ENCODE measurements at places on chromosomes 4 and X. TPM values are rescaled to one million over a fixed set of nuclear protein-coding genes. Genes with fewer than 3 reads are reported as not detected.

GRCh38 chr4:7210824-7211223 lies 18.5 kb downstream of the SORCS2 start:
- peaks cover 7% of the 10 kb centered on the region for H3K4me1 ChIP-seq
- H3K4me3 ChIP-seq, result no peak overlapping the region
- no peak overlapping the region for H3K27ac ChIP-seq
- no peak for DNase-seq
- no peaks in the 10 kb centered on the region for H3K36me3 ChIP-seq

- no peak for DNase-seq
- no peaks in the 10 kb centered on the region for H3K36me3 ChIP-seq
- no peak overlapping the region for H3K4me3 ChIP-seq
- no peaks in the 10 kb centered on the region for H3K4me1 ChIP-seq
- H3K27ac ChIP-seq, result no peak overlapping the region
These were observed 167.2 kb downstream of the KDR start for GRCh38 chr4:54958236-54958635.

FTHL17 gene
- not detected for total RNA-seq

DNA sequence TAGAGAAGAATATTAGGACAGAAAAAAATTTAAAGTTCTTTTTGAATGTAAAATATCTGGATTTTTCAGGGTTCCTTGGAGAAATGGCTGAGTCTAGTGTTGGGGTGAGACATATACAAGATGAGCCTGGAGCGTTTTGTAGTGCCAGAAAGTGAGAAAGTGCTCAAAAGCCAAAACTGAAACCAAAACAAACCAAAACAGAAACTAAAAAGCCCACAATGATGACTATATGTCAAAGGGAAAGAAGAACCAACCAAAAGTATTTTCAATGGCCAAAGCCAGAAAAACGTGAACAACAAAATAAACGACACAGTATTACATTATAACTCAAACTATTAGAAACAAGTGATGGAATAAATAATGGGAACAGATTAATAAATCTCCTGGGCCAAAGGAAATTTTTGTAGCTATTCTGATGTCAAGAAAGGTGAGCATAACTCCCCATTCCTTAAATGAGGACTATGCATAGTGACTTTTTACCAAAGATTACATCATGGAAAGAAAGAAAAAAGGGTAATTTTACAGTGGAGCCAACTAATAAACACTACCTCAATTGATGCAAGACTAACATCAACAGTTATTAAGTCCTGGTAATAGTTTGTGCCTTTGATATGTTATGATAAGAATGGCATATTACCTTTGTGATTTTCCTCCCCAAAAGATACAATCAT lies 1137.6 kb downstream of the C4orf33 start:
- peaks cover 3% of the 10 kb centered on the region for H3K4me1 ChIP-seq
- H3K36me3 ChIP-seq, result no peaks in the 10 kb centered on the region
- H3K27me3 ChIP-seq, result no peaks in the 10 kb centered on the region
- H3K4me3 ChIP-seq, result no peak overlapping the region
- no peak overlapping the region for H3K27ac ChIP-seq
- DNase-seq, result no peak

CCKAR gene
- total RNA-seq, result not detected

CCNQ gene
- 55.4 TPM for total RNA-seq

- no peak overlapping the region for H3K27ac ChIP-seq
- no peaks in the 10 kb centered on the region for H3K27me3 ChIP-seq
- peaks cover 5% of the 10 kb centered on the region for H3K4me1 ChIP-seq
- H3K36me3 ChIP-seq, result no peaks in the 10 kb centered on the region
These were observed 62.9 kb upstream of the SLC7A11 start for GRCh38 chr4:138305050-138305449.

NRK gene
- not detected for total RNA-seq

GRCh38 chr4:185722029-185722316 lies 90.0 kb downstream of the SORBS2 start:
- DNase-seq, result no peak
- H3K4me1 ChIP-seq, result no peaks in the 10 kb centered on the region
- no peak overlapping the region for H3K4me3 ChIP-seq
- no peaks in the 10 kb centered on the region for H3K27me3 ChIP-seq
- H3K36me3 ChIP-seq, result no peaks in the 10 kb centered on the region
- H3K27ac ChIP-seq, result no peak overlapping the region

GRCh38 chr4:113410686-113411085 lies 350.9 kb downstream of the CAMK2D start:
- H3K36me3 ChIP-seq, result no peaks in the 10 kb centered on the region
- no peak overlapping the region for H3K4me3 ChIP-seq
- H3K4me1 ChIP-seq, result no peaks in the 10 kb centered on the region
- no peaks in the 10 kb centered on the region for H3K27me3 ChIP-seq

ADH7 gene
- not detected for total RNA-seq

PAQR3 gene
- total RNA-seq, result 46.0 TPM

GRCh38 chr4:120509719-120510118 lies 412.8 kb downstream of the PRDM5 start:
- DNase-seq, result no peak
- H3K27ac ChIP-seq, result no peak overlapping the region
- no peak overlapping the region for H3K4me3 ChIP-seq
- no peaks in the 10 kb centered on the region for H3K27me3 ChIP-seq
- no peaks in the 10 kb centered on the region for H3K4me1 ChIP-seq

- no peaks in the 10 kb centered on the region for H3K4me1 ChIP-seq
- H3K4me3 ChIP-seq, result no peak overlapping the region
- no peaks in the 10 kb centered on the region for H3K36me3 ChIP-seq
- H3K27me3 ChIP-seq, result no peaks in the 10 kb centered on the region
These were observed 4.1 kb upstream of the PDGFC start for GRCh38 chr4:156975686-156976085.

DNA sequence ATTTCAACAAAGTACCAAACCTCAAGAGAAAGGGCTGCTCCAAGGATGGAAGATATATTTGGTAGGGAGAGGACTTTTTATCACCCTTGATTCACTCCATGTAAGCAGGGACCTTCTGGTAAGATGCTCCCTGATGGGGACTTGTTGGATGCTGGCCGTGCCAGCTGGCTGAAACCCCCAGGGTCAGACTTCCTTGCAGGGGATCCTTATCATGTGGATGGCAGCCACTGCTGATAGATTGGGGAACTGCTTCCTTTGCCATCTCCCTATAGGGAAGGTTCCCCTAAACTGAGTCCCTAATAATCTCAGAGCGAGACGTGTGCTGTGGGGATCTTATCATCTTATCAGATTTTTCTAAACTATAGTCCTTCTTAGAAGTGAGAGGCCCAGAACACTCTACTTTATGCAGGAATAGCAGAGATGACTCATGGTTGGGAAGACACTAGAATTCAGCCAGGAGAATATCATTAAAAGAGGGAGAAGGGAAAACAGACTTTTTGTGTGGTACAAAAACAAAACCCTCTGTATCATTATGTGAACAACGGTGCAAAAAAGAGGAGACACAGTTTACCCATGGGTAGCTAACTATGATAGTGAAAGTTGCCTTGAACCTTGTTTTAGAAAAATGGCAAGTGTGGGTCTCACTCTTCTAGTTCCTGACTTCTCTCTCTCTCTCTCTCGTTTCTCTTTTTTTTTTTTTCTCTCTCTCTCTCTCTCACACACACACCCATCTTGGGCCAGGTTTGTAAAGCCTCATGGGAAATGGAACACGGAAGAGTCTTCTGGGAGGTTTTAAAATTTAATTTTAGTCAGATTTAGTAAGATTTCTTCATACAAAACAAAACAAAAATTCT lies 16.1 kb downstream of the RHOH start:
- no peak for DNase-seq
- peaks cover 73% of the 10 kb centered on the region for H3K4me1 ChIP-seq
- H3K27me3 ChIP-seq, result no peaks in the 10 kb centered on the region
- no peak overlapping the region for H3K4me3 ChIP-seq

GRCh38 chr4:95979961-95980876 lies 140.3 kb downstream of the PDHA2 start:
- no peaks in the 10 kb centered on the region for H3K27me3 ChIP-seq
- no peak overlapping the region for H3K4me3 ChIP-seq
- no peaks in the 10 kb centered on the region for H3K36me3 ChIP-seq
- DNase-seq, result no peak
- no peaks in the 10 kb centered on the region for H3K4me1 ChIP-seq

FHDC1 gene
- total RNA-seq, result 0.07 TPM

DNA sequence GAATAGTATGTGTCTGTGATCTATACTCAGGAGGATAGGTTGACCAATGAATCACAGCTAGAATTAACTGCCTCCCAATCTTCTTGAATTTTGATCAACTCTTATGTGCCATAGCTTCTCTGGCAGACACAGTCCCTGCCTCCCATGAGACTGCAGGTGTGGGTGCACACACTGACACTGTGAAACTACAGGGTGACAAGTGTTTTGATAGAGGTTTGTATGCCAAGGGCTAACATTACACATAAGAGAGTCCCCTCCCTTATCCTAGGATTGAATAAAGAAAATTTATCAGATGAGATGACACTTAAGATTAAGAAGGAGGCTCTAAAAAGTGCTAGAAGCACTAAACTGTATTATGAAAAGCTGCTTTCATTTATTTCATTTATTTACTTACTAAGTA lies 218.4 kb upstream of the BMP3 start:
- no peak overlapping the region for H3K27ac ChIP-seq
- no peak for DNase-seq
- H3K27me3 ChIP-seq, result no peaks in the 10 kb centered on the region
- no peaks in the 10 kb centered on the region for H3K4me1 ChIP-seq
- H3K36me3 ChIP-seq, result no peaks in the 10 kb centered on the region
- no peak overlapping the region for H3K4me3 ChIP-seq

- no peak overlapping the region for H3K4me3 ChIP-seq
- no peak overlapping the region for H3K27ac ChIP-seq
- no peak for DNase-seq
- H3K27me3 ChIP-seq, result no peaks in the 10 kb centered on the region
- no peaks in the 10 kb centered on the region for H3K4me1 ChIP-seq
These were observed 2.8 kb downstream of the GPR101 start for GRCh38 chrX:137031039-137031438.

DNA sequence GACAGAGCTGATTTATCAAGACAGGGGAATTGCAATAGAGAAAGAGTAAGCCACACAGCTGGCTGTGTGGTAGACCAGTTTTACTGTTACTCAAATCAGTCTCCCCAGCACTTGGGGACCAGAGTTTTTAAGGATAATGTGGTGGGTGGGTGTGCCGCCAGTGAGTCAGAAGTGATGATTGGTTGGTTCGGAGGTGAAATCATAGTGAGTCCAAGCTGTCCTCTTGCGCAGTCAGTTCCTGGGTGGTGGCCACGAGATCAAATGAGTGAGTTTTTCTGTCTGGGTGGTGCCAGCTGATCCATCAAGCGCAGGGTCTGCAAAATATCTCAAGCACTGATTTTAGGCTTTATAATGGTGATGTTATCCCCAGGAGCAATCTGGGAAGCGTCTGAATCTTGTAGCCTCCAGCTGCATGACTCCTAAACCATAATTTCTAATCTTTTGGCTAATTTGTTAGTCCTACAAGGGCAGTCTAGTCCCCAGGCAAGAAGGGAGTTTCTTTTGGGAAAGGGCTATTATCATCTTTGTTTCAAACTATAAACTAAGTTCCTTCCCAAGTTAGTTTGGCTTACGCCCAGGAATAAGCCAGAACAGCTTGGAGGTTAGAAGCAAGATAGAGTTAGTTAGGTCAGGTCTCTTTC lies 44.0 kb upstream of the PPP1R2C start:
- H3K4me1 ChIP-seq, result no peaks in the 10 kb centered on the region
- no peaks in the 10 kb centered on the region for H3K27me3 ChIP-seq
- no peaks in the 10 kb centered on the region for H3K36me3 ChIP-seq
- H3K4me3 ChIP-seq, result no peak overlapping the region
- no peak for DNase-seq
- H3K27ac ChIP-seq, result no peak overlapping the region

DNA sequence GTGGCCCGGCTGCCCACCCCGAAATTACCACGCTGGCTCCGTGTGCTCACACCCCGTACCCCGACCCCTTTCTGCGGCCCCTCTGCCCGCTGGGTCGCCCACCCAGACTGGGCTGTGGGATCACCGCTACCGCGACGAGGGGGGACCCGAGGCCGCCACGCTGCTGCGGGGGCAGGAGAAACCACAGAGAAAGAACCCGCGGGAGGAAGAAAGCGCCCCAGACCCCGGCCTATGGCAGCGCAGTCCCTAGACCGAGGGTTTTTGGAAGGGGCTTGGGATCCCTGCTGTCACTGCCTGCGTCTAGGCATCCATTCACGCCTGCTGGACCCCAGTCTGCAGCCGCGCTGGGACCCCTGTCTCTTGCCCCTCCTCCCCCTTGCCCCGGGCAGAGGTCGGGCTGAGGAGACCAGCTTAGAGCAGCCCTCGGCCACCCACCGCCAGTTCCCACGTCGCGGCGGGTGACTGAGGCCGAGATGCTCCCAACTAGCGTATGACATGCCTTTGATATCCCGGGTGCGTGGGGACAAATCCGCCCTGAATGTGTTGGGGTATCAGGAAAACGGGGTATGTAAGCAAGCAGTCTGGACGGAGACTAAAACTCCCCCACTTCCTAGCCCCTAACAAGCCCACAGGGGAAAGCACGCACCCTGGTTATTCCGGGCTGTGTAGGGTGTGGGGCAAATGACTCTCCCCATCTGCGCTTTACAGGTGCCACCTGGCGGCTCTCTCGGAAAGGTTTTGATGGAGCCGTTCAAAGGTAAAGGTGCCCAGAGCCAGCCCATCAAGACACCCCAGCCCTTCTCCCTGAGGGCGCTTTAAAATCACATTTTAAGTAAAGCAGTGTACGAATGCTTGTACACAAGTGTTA lies 862 bp upstream of the INPP4B start:
- H3K36me3 ChIP-seq, result no peaks in the 10 kb centered on the region
- no peaks in the 10 kb centered on the region for H3K27me3 ChIP-seq
- no peak overlapping the region for H3K4me3 ChIP-seq
- no peak for DNase-seq
- no peak overlapping the region for H3K27ac ChIP-seq

CENPVL1 gene
- total RNA-seq, result not detected

GRCh38 chrX:70433848-70434351 lies 10.7 kb upstream of the DLG3 start:
- H3K4me1 ChIP-seq, result peaks cover 20% of the 10 kb centered on the region
- H3K27me3 ChIP-seq, result no peaks in the 10 kb centered on the region
- H3K4me3 ChIP-seq, result peak overlapping the region; percentile 66
- peak; percentile 87 for DNase-seq
- H3K36me3 ChIP-seq, result no peaks in the 10 kb centered on the region

STBD1 gene
- not detected for total RNA-seq

All from Karpas-422 (cell line).